ENCODE measurements at places on chromosomes 13 and 19.

DNA sequence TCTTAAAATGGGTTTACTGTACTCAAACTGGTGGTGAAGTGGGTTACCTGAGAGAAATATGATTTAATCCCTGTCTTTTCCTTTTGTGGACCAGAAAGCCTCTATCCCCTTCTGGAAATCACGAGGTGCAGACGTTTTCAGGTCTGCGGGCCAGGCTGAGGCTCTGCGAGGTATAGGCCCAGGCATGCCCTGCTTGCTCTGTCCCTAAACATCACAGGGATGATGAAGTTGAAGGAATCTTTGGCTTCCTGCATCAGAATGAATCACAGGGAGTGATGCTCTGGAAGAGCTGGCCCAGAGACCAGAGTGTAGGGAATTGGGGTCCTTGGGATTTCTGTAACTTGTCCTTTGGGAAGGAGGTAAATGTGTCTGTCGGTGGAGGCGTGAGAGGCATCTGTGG is 18.4 kb upstream of the CHST8 start:
- DNase-seq: no peak

- no peak for DNase-seq
These were observed 53.5 kb upstream of the OLFM4 start for GRCh38 chr13:52975161-52975560.

GRCh38 chr13:52760077-52760476 is 20.5 kb upstream of the CNMD start:
- no peak for DNase-seq

DNA sequence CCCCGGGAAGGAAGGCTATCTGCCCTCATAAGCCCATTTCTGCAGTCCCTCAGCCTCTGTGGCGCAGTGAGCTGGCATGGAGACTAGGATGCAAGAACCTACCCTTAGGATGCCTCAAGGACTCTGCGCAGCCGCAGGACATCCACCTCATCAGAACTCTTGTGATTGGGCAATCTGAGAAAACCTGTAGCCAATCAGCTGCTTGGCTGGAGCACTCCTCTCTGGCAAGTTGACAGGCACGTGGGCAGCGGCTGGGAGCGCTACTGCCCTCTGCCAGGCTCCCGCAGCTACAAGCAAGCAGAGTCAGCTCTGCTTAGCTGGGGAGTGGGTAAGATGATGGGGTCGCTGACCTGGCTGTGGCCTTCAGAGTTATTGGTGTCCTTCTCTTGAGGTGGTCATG is 1.5 kb upstream of the ECSIT start:
- DNase-seq: peak; percentile 68

GRCh38 chr13:32947411-32948276 is 68.6 kb upstream of the KL start:
- no peak for DNase-seq

- no peak for DNase-seq
These were observed 112.5 kb downstream of the DACH1 start for GRCh38 chr13:71754407-71754974.

DNA sequence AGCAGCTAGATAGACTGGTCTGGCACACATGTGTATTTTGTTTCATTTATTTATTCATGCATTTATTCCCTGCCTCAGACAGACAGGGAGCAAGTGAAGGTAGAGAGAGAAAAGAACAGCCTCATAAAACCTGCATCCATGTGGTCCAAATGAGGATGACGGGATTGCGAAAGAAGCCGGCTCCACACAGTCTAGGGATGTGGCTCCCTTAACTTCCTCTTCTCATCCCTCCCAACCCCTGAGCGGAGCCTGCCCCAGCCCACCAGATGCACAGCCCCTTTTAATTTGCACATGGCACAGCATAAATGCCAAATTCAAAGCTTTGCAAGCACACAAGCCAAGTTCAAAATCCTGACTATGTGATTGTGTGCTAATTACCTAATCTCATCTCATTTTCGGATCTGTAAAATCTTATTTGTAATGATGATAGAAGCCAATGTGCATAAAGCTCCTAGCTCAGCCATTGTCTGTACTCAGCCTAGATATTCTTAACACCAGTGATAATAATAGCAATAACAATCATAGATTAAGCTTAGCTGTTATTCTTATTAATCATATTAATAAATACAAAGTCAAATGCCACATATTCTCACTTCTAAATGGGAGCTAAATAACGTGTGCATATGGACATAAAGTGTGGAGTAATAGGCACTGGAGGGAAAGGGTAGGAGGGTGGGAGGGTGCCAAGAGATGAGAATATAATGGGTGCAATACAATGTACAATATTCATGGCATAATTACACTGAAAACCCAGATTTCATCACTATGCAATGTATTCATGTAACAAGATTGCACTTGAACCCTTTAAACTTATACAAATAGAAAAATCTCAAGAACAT is 156.3 kb downstream of the DCT start:
- no peak for DNase-seq

DNA sequence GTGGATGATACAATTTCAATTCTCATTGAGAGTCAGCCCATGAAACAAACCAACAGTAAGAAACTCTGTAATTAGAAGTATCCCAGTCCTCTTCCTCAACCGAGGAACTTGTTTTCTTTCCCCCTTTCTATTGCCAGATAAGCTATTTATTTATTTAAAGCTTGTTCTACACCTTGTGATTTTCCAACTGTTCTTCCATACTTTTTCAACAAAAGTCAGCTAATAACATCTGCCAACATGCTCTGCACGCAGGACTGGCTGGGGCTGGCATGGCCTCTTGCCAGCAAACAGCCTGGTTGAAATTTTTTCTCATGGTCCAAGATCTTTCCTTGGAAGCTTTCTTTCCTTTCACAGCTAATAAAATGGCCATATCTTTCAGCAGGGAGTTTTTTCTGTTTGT is 2.9 kb upstream of the IRS2 start:
- DNase-seq: no peak

GRCh38 chr13:97407540-97407939 is 26.4 kb upstream of the RAP2A start:
- no peak for DNase-seq

GRCh38 chr13:27918041-27918917 is 1.5 kb upstream of the PDX1 start:
- no peak for DNase-seq

DNA sequence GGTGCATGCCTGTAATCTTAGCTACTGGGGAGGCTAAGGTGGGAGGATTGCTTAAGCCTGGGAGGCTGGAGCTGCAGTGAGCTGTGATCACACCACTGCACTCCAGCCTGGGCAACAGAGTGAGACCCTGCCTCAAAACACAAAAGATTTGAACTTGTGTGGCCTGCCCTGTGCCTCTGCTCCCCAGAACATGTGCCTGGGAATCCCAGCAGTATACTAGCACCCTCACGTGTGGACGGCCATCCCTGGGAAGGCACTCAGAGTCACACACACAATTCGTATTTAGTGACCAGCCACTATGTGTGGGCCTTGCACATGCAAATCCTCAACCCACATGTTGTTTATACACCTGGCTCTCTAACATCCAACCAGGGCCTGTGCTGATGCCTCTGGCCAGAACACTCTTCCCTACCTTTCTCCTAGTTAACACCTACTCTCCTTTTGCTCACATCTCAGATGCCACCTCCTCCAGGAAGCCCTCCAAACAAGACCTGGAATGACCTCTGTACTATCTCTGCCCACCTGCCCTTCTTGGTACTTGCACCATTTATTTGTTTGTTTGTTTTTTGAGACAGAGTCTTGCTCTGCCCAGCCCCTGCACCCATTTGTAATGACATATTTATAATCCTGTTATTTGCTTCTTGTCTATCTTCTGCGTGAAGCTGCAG is 7.7 kb downstream of the GADD45B start:
- no peak for DNase-seq

- DNase-seq: peak; percentile 5
These were observed 137.1 kb upstream of the ATXN8OS start for GRCh38 chr13:69970520-69970919.

DNA sequence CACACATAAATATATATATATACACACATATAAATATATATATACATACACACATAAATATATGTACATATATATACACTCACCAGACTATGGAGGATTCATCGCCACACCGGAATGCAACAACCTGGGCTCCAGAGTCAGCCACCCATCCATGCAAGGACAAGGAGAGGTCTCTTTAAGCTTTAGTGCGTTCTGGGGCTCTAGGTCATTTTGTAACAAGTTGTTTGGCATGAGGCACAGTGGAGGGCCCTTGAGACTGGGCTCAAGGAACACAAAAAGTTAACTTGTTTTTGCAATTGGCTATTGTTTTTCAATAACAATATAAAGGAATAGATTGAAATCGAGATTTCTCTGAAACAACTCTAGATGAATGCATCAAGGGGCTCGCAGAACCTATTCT is 4.9 kb upstream of the ZNF90 start:
- no peak for DNase-seq

- DNase-seq: no peak
These were observed 431.7 kb downstream of the KLF12 start for GRCh38 chr13:73702419-73703071.

DNA sequence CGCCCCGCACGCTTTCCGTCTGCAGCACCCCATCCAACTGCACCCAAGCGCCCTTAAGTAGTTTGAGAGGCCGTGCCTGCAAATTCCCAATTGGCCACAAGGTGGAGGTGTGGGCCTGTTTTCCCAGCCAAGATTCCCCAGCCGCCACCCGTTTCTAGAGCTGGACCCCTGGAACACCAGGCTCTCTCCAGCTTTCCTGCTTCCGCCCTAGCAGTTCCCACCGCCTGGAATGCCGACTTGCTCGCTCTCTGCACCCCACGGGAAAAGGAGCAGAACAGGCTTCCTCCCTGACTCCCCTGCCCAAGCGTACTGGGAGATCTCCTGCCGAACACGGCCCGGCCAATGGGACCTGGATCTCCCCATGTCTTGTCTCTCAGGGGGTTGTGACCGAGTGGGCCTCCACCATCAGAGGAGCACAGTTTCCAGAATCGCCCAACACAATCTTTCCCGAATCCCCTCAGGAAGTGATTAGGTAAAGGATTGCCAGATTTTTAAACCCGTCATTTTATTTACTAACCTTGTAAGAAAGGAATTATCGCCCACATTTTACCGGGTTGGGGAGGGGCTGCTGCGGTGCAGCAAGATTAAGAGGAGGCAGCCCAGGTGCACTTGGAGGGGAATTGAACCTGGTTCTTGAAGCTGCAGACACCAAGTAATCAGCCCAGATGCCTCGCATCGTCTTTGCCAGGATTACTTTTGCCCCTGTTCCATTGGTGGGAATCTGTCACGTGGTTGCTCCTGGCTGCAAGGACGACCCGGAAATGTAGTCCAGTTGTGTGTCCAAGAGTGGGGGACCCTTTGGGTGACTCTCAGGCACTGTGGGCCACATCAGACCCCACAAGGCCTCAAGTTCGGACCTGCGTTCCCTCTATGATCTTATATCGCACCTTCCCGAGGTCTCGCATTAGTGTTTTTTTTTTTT is 3.5 kb upstream of the NAPSA start:
- DNase-seq: peak; percentile 69

GRCh38 chr13:48160606-48161278 is 65.8 kb upstream of the MED4 start:
- peak; percentile 42 for DNase-seq

- DNase-seq: peak; percentile 88
These were observed 188.0 kb downstream of the RGCC start for GRCh38 chr13:41645331-41645730.

GRCh38 chr19:15992014-15992413 is 43.2 kb downstream of the OR10H4 start:
- no peak for DNase-seq

- no peak for DNase-seq
These were observed 80.4 kb upstream of the TEX29 start for GRCh38 chr13:111239764-111240670.

DNA sequence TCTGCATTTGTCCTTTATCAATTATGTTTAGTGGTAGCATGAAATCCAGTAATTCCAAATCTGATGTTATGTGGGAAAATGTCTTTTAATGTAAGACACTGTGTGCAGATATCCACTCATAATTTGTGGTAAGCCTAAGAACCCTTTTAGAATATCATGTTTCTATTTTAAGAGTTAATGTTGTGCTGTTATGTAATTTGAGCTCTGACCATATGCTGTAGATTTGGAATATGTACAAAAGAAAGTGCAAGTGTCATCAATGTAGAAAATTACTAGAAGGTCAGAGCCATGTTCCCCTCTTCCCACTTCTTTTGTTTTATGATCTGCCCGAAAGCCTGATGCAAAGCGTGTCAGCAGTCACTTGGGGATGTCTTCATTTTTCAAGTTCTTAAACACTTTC is 44.5 kb downstream of the SCEL start:
- DNase-seq: no peak

DNA sequence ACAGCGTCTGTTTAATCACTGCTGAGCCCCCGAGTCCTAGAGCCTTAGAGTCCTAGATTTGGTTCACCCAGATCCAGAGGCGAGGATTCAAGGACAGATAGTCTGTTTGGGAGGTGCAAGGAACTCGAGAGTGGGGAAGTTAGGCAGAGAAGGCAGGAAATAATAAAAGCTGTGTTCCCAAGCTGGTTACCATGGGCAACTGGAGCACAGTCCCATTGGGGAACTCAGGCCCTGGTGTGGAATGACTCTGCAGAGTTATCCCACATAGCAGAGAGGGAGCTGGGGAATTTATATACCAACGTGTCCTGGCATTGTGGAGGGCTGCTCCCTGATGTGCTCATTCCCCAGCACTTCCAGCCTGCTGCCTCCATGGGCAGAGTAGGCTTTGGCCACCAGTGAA is 9.7 kb downstream of the IGSF23 start:
- DNase-seq: peak; percentile 10

GRCh38 chr19:43644181-43644580 is 4.5 kb upstream of the CADM4 start:
- no peak for DNase-seq

GRCh38 chr13:99191900-99192399 is 8.7 kb upstream of the UBAC2 start:
- no peak for DNase-seq

- peak; percentile 97 for DNase-seq
These were observed at the start of gene ZNF155 for GRCh38 chr19:43983912-43984686. ZNF155 (plus strand) TSS chr19:43984188; CDS start chr19:43988544, 4,356 bp downstream.

GRCh38 chr13:113220877-113221276 is 11.5 kb downstream of the CUL4A start:
- peak; percentile 8 for DNase-seq

GRCh38 chr19:4503132-4503824 is 15.0 kb downstream of the PLIN4 start:
- no peak for DNase-seq

DNA sequence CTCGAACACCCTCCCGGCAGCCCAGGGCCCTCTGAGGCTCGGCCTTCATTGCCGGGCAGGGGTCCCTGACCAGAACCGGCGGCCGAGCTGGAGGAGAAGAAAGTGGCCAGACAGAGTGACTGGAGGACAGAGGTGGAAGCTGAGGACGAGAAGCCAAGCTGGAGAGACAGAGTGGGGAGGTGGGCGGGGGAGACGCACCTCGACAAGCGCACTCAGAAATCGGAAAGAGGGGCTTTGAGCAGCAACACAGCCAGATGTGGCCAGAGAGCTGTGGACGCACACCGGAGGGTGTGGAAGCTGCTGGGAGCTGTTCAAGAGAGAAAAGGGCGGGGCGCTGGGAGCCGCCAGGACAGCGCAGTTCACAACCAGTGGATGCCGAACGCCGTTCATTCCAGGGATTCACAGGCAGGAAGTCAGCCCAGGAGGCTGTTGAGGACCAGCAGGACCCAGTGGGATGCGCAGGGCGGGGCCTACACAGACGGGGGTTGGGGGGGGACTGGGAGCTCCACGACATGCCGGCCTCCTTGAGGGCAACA is 28.2 kb upstream of the C13orf46 start:
- no peak for DNase-seq

- DNase-seq: no peak
These were observed 29.8 kb downstream of the ZNF571 start for GRCh38 chr19:37564624-37565369.
